NCI-H1417 treated with DMSO at 0.1 percent for 48 hours (cell line): ENCODE measurements at places on chromosomes 16 and 17.

DNA sequence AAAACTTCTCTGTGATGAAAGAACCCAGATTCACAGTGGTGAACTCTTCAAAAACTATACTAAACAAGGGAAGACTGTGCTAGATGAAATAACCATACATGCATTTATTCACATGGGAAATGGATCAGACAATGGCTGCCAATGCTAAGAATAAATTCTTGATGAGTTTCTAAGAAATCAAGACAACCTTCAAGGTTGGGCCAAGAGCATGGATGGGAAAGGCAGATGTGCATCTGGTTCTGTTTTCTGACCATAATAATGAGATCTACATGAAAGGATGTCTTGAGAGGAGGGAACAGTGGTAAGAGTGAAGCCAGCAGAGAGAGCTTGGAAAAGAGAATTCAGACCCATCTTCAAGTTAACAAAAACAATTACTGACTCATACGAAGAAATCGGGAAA lies 31.4 kb downstream of the ANKRD11 start:
- no peak for DNase-seq

GRCh38 chr17:29347831-29348629 lies 42.1 kb upstream of the TAOK1 start:
- DNase-seq, result no peak

- DNase-seq, result no peak
These were observed 28.8 kb downstream of the MPP2 start for GRCh38 chr17:43878260-43879175.

GRCh38 chr17:704111-704864 lies 10.4 kb downstream of the VPS53 start:
- no peak for DNase-seq

DNA sequence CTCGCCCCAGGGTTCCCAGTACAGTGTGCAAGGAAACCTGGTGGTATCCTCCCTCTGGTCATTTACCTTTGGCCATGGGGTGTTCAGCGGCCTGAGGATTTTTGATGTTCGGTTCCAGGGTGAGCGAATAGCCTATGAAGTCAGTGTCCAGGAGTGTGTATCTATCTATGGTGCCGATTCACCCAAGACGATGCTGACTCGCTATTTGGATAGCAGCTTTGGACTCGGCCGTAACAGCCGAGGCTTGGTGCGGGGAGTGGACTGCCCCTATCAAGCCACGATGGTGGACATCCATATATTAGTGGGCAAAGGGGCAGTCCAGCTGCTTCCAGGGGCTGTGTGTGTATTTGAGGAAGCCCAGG lies 1.2 kb downstream of the AOC2 start:
- no peak for DNase-seq

GRCh38 chr17:37829592-37830123 lies 84.8 kb upstream of the HNF1B start:
- no peak for DNase-seq

DNA sequence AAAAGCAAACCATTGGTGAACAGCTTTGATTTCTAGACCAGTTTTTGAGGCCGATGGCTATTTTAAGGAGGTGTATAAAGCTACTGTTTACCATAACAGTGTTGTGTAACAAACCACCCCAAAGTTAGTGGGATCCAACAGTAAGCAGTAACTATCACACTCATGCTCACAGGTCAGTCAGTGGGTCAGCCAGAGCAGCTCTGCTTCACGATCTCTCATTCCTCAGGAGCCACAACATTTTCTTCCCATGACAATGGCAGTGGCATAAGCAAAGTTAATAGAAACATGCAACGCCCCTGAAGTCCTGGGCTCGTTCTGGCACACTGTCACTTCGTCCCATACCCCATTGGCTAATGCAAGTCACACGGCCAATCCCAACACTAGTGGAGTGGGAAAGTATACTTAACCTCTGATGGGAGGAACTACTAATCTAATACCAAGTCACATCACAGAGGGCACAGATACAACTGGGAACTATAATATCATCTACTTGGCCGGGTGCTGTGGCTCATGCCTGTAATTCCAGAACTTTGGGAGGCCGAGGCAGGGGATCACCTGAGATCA lies 28.0 kb upstream of the B4GALNT2 start:
- DNase-seq, result no peak

DNA sequence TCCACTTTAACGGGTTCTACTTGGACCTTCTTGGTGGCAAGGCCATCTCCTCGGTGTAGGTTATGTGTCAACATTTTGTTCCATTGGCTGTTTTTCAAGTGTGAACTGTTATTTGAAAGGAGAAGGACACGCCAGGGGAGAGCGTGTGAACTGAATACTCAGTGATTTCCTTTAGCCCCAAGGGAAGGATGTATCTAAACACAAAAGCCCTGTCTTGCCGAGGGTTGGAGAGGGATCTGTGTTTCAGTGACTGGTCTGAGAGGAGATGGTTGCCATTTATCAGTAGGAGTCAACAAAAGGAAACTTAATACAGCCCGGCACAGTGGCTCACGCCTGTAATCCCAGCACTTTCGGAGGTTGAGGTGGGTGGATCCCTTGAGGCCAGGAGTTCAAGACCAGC lies 50.0 kb downstream of the USP10 start:
- no peak for DNase-seq
